T1000 (cell line): ENCODE measurements at places on chromosomes 12 and 14.

- DNase-seq = no peak
These were observed 111.0 kb upstream of the PZP start for GRCh38 chr12:9319044-9319841.

DNA sequence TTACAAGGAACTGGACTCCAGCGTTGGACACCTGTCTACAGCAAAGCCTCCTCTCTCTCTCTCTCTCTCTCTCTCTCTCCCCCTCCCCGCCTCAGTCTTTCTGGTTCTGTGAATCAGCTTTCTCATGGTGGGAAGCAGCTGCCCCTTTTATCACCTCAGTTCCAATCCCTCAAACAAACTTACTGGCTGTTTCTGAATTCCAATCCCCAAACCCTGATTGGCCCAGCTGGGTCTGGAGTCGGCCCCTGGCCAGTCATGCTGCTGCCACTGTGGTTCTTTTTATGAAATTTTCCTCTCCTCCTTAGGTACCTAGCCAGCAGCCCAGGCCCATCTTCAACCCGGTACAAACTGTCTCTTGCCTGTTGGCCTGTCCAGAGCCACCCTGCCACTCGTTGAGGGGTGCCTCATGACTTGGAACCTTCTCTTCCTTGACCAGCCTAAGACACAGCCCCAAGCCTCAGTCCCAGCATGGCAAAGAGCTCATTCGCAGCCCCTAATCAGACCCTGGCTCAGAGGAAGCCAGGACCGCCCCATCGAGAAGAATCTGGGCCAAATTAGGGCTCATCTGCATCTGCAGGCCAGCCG, 9.4 kb upstream of the MORN3 start:
- DNase-seq = no peak

DNA sequence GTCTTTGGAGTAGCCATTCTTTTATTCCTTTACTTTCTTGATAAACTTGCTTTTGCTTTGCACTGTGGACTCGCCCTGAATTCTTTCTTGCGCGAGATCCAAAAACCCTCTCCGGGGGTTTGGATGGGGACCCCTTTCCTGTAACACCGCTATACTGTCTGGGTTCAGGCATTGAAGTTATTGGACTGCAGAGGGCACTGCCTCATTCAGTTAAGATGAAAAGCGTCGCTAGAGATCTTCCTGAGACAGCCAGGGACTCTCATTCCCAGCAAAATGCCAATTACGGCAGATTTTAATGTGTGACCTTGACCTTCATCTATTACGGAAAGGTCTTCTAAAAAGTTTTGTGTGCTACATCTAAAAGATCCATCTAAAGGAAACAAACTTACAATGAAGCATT, 17.3 kb upstream of the RIMKLB start:
- DNase-seq = no peak

- DNase-seq = no peak
These were observed 28.8 kb downstream of the RAD52 start for GRCh38 chr12:920676-921075.

GRCh38 chr12:265096-265495, 2.5 kb upstream of the SLC6A13 start:
- DNase-seq = no peak

DNA sequence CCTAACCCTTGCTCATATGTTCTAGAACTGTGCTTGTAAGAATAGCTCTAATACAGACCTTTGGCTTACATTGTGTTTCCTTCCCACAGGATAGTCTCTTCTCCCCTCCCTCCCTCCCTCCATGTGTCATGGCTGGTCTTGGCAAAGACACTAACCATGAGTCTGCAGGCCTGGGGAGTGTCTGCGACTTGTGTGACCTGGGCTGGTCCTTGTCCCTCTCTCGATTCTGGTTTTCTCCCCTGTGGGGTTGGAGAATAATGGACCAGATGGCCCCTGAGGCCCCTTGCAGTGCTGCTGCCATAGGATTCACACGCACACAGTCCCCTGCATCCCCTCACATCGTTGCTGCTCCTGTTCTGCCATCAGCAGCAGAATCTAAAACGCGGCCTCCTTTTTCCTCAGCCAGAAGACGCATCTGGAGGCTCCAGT, 30.3 kb downstream of the DEGS2 start:
- no peak for DNase-seq

DNA sequence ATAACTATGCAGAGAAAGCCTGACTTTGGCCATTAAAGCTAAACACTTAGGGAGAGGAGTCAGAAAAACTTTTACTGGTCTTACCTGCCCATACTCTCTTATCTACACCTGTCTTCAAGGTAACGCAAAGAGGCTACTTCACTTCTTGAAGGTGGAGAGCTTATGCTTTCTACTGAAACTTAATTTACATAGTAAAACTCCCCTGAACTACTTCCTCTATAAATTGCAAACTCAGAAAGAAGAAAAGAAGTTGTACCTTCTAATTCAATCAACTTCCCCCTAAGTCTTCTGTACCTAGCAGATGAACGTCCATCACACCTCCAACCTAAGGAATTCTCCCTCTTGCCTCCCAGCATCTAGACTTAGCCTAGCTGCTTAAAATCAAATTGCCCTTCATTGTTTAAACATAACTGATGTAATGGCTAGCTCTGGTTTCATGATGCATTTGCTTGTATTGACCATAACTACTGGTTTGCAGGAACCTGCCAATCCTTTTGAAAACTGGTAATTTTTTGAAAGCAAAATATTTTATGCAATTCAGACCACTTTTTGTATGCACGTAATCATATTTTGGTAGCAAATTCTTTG, 87.7 kb downstream of the STON2 start:
- no peak for DNase-seq
